ENCODE measurements at places on chromosomes 1 and 21.

- no peak for DNase-seq
Observed at GRCh38 chr1:69985376-69985775, 220.0 kb downstream of the LRRC40 start.

- DNase-seq = no peak
Observed at GRCh38 chr1:65258106-65258505, 51.2 kb upstream of the DNAJC6 start.

DNA sequence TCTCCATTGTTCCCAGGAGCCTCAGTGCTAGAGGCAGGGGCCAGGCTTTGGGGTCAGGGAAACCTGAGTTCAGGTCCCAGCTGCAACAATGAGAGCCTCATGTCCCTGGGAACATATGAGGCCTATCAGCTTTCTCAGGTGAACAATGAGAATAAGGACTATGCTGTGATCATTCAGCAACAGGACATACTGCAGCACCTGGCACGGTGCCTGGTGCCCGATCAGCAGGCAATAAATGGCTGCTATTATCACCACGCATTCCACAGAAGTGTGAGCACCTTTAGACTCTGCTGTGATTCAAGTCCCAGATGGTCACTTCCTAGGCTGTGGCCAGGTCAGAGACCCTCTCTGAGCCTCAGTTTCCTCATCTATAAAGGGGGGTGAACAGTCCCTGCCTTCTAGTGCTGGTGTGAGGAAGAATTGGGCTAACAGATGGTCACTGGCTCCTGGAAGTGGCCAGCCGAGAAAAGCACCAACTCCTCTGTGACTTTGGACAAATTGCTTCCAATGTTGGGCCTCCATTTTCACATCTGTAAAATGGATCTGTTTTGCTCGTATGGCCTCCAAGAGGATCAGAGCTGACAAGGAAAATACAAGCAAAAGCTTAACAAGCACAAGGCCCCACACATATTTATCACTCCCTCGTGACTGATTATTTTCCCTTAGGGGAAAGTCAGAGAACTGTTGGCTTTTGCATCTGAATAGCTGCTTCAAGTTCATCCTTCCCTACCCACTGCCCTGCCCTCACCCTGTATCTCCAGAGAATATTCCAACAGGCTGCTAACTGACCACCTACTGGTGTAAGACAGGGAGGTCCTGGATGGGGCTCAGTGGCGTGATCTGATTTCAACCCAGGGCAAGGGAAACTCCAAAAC, 1.1 kb downstream of the SLC5A9 start:
- no peak for DNase-seq

DNA sequence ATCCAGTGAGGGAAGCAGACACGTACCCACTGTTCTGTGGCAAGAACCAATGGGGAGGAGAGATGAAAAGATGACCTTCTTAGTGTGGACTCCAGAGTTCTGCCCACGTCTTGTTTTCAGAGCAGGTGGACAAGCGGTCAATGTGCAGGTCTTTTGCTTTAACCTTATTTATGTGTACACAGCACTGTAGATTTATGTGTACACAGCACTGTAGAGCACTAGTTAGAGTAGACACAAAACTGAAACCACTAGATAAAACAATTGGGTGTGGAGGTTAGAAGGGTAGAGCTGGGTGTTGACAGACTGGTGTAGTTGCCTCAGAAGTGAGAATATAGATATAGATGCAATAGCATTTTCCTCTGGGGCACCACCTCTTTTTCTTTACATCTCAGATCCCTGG, 150.0 kb downstream of the MAGI3 start:
- DNase-seq = no peak

GRCh38 chr1:245500546-245500945, 345.8 kb downstream of the KIF26B start:
- no peak for DNase-seq

DNA sequence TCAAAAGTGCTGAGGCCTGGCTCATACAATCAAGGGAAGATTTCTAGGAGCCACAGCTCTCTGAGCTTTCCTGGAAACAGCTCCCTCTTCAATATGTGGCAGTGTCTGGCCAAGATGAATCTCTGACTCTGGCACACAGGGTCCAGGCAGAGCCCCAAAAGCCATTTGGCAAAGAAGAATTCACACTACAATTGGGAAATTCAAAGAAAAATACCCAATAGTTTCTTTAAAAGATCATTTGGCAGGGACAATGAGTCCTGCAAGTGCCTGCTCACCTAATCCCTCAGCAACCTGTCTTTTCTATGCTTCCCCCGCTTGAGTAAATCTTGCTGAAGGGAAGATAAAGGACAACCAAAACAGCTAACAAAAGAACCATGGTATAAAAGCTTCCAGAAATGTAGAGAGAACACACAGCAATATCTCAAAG, 124.6 kb downstream of the TGFBR3 start:
- DNase-seq = no peak

GRCh38 chr1:14055442-14056223, 355.6 kb downstream of the PRDM2 start:
- no peak for DNase-seq

- DNase-seq = no peak
Observed at GRCh38 chr1:176049582-176049981, 157.5 kb downstream of the COP1 start.

DNA sequence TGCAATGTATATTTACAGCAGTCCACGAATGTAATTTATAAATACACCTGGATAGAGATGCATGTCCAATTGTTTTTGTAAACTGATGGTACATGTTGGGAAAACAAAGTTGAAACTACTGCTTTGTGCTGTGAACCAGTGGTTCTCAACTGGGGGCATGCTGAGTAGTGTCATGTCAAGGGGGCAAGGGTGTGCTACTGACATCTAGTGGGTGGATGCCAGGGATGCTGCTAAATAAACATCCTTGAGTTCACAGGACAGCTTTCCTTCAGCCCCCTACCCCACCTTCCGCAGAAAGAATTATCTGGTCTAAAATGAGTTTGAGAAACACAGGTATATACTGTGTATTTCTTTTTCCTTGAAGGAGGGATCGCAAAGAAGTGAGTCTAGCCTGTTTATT, 95.9 kb downstream of the RASAL2 start:
- peak; percentile 73 for DNase-seq

DNA sequence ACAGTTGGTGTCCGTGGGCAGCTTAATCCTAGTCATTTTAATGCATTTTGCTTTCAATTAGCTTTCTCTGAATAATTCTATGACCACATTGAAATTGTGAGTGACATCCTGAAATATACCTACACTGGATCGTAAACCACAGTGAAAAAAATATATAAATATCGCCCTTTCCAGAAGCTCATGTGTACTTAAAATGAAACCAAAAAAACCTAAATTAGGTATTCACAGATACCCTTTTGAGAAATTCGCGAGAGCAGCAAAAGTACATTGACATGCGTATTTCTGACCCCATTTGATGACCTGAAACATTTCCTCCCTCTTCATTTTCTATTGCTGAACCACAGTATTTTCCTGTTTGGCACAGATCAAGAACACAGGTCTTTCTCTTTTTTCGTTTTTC, 253.8 kb downstream of the LTN1 start:
- DNase-seq = no peak

GRCh38 chr1:114010433-114011184, 31.3 kb downstream of the OLFML3 start:
- no peak for DNase-seq
